ENCODE measurements at places on chromosomes 2 and 18.

- DNase-seq = no peak
Measured at GRCh38 chr2:44844651-44845270, 96.7 kb upstream of the SIX3 start.

- DNase-seq = no peak
Measured at GRCh38 chr2:238379096-238379810, 47.5 kb upstream of the ASB1 start.

DNA sequence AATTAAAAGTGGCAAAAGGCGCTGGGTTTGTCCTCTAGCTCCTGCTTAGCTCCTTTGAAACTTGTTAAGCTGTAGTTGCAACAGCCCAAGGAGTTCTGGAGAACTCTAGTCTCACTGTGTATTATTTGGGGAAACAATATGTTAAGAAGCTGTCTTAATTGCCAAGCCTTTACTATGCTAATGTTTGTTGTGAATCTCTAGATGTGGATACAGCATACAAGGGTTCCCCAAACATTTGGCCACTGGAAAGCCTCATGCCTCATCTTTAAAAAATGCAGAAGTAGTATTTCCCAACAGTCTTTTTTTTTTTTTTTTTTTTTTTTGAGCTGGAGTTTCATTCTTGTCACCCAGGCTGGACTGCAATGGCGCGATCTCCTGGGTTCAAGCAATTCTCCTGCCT, 236.7 kb downstream of the PRKCE start:
- no peak for DNase-seq

DNA sequence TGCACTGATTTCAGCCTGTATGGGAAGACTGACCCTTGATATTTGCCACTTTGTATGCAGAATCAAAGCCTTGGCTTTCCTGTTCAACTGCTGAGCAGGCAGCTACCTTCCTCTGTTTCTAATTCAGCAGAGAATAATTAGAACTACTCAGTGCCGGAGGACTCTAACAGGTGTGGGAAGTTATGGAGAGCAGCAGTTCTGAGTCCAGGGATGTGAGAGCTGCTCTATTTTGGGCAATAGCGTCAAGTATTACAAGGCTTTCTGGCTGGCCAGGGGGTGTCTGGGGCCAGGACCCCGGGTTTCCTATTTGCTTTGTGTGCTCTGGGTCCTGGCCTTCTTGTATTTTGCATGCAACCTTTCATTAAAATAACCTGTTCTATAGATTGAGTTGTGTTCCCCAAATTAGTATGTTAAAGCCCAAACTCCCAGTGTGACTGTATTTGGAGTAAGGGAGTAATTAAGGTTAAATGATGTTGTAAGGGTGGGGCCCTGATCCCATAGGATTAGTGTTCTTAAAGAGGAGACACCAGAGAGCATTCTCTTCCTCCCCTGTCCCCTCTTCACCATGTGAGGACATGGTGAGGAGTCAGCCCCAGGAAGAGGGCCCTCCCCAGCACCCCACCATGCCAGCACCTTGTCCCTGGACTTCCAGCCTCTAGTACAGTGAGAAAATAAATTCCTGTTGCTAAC, 5.6 kb upstream of the NTSR2 start:
- no peak for DNase-seq

GRCh38 chr2:71043531-71044407, 24.7 kb upstream of the NAGK start:
- DNase-seq = no peak

DNA sequence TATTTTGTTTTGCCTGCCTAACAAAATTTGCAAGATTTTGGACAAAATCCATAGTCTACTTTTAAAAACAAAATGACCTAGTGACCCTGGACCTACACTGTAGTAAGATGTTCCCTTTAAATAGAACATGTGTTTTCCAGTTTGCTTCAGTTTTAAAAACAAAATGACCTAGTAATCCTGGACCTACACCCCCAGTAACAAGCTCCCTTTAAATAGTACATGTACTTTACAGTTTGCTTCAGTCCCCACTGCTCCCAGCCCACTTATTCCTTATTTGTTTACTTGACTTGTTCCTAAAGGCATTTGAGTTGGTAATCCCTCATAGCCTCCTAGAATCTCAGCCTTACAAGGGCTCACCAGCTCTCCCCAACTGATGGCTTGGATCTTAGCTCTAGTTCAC, 34.5 kb upstream of the HTR2B start:
- no peak for DNase-seq

GRCh38 chr2:176139661-176140512, 10.4 kb downstream of the HOXD8 start:
- DNase-seq = no peak

GRCh38 chr2:61898810-61899209, 6.7 kb upstream of the COMMD1 start:
- DNase-seq = no peak

Data from stimulated activated CD4-positive, alpha-beta T cell treated with anti-CD3 and anti-CD28 coated beads, Interleukin-15, amount 100 ng/mL, for 48 hours (primary cell).